Upper lobe of right lung (tissue), 1 donor: ENCODE measurements at places on chromosomes 1 and 21. TPM values are rescaled to one million over a fixed set of nuclear protein-coding genes. Genes with fewer than 3 reads are reported as not detected.

Gene DNAH14
- 14.9 TPM for total RNA-seq

Gene AK5
- not detected for total RNA-seq

Gene GPR37L1
- 0.06 TPM for total RNA-seq

Gene HES3
- not detected for total RNA-seq

Gene STUM
- total RNA-seq, result 0.49 TPM
